Omental fat pad (tissue), 4 donors: ENCODE measurements at places on chromosomes 4 and X. TPM values are rescaled to one million over a fixed set of nuclear protein-coding genes. Genes with fewer than 3 reads are reported as not detected.

Gene ARHGAP6
- 23.2 TPM for total RNA-seq

Gene NFKB1
- 26.4 TPM for total RNA-seq

Gene ENPEP
- 30.3 TPM for total RNA-seq

Gene TIMP1
- total RNA-seq = 1,388 TPM

Gene ZRSR2
- total RNA-seq = 8.2 TPM

Gene RBMXL3
- total RNA-seq = not detected

Gene PRRG3
- 0.06 TPM for total RNA-seq

Gene WFS1
- total RNA-seq = 37.0 TPM

Gene PF4V1
- not detected for total RNA-seq

GRCh38 chrX:19721726-19722370 is 165.6 kb downstream of the SH3KBP1 start:
- DNase-seq = no peak

- no peak for DNase-seq
Measured at GRCh38 chr4:116122124-116122523, 963.3 kb downstream of the TRAM1L1 start.

DNA sequence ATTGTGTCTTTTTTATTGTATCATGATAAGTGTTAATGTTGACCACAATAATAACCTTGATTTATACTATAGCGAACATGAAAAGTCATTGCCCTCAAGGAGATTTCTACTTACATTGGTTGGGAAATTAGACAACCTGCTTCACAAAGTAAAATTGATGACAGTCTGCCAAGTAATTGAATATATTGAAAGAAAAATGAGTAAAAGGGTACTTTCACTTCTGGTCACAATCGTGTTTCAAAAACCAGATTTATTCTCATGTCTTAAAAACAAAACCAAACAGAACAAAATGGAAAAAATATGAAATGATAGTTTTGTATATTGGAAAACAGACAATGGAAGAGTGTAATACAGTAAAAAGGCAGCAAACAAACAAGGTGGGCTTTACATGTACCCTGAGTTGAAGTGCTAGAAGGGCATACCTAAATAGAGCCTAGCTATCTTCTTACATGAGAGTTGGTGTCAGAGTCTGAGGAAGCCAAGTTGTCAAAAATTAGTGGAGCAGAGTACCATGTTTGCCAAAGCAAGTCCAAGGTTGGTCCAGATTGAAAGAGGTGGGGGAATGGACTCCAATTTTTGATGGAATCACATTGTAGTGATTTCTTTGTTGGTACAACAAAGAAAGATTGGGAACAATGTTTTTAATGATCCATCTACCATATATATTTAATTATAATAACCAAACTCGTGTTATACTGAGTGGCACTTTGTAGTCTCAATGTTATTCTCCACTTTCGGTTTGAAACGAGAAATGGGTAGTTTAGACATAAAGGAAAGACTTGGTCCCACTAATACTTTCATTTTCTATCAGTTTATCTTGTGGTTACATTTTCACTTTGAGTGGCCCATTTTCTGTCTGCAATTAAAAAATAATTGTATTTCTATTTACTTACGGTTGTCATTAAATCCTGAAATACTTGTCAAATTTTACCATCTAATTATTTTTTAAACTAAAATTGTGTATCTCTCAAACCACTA is 775.6 kb downstream of the STIM2 start:
- no peak for DNase-seq

GRCh38 chrX:147550217-147550616 is 361.5 kb upstream of the FMR1 start:
- no peak for DNase-seq

GRCh38 chr4:74365761-74366160 is 816 bp downstream of the EREG start:
- no peak for DNase-seq

GRCh38 chrX:8179656-8180055 is 8.6 kb upstream of the VCX2 start:
- DNase-seq = no peak

- no peak for DNase-seq
Measured at GRCh38 chr4:17367201-17367600, 144.7 kb downstream of the QDPR start.

GRCh38 chr4:41360921-41361793 is 104.4 kb downstream of the UCHL1 start:
- no peak for DNase-seq

GRCh38 chrX:10526451-10526850 is 93.9 kb downstream of the MID1 start:
- no peak for DNase-seq

DNA sequence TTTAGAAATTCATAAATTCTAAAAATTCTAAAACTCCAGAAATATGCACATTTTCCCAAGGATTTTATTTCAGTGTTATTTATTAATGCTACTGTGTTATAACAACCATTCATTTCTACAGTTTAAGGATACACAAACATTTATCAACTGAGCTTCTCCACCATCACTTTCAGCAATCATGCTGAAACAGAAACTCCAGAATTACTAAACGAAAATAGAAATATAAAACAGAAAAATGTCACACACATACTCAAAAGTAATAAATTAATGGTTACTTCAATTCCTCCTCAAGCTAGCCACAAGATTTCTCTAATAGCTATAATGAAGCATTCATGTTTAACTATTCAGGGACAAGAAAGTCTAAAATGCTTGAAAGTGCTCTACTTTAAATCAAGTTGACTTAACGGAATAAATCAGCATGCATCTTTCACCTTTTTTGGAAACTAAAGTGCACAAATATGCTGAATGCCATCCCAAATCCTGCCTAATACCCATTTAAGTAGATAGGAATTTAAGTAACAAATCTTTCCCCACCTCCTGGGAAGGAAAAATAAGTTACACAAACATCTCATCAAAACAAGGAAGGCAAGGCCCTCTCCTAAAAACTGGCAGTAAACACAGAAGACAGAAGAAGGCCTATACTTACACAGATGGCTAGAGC is 563 bp downstream of the FAM13A start:
- DNase-seq = no peak

DNA sequence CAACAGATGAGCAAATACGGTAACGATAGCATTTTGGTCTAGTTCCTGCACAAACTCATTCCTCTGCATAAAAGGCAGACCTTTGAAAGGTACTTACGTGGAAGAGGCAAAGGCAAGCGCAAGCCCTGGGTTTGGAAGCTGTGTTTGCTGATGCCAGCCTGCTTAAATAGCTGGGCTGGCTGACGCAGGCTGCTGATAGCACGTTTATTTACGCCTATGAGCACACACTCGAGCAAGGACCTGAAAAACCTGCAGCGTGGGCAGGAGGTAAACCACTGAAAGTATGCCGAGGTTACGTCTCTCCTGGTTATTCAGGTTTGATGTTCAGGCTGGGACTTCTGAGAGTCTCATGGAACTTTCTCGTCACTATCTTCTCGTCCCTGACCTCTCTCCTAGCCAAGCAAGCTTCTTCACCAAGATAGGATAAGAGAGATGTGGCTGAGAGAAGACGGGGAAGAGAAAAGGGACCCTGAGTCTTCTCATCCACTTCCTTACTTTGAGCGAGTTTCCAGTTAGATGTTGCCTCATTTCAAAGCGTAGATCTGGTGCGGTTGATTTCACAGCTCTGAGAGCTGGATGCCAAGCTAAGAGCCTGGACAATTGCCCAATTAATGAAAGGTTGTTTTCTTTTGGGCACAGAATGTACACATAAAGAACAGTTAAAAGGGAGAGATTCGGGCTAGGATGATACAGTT is at the start of gene HOPX:
Gene HOPX (minus strand): TSS at position 139 of the 695 bp plus-strand sequence. CDS start 23,480 bp downstream, outside the sequence.
- no peak for DNase-seq

GRCh38 chr4:65658117-65658516 is 12.2 kb downstream of the EPHA5 start:
- DNase-seq = no peak

- DNase-seq = no peak
Measured at GRCh38 chr4:113272523-113272922, 223.1 kb downstream of the ANK2 start.

- DNase-seq = no peak
Measured at GRCh38 chr4:76569706-76570105, 134.7 kb downstream of the SHROOM3 start.

GRCh38 chrX:74420196-74421035 is 877 bp upstream of the SLC16A2 start:
- no peak for DNase-seq

GRCh38 chr4:74044677-74045076 is 6.2 kb upstream of the CXCL3 start:
- no peak for DNase-seq

- no peak for DNase-seq
Measured at GRCh38 chr4:164252286-164252685, 501.6 kb upstream of the SMIM31 start.

GRCh38 chr4:112156553-112156952 is 11.3 kb downstream of the FAM241A start:
- no peak for DNase-seq

- DNase-seq = no peak
Measured at GRCh38 chr4:20532116-20532790, 168.0 kb upstream of the PACRGL start.

DNA sequence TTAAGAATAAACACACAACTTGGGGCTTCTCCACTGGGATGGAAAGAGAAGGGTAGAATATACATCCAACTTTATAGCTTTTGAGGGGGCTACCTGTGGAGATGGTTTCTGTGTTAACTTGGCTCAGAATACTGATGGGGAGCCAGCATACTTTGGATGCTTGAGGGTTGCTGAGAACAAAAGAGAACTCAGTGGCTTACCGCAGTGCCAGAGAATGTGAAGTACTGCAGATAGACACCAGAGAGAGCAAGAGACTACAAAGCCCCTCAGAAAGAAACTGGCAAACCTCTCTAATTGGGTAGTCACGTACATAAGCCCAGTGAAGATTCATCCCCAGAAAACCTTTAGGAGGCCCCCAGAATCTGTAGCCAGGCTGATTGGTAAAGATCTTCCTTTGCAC is 214.4 kb downstream of the DCHS2 start:
- no peak for DNase-seq

DNA sequence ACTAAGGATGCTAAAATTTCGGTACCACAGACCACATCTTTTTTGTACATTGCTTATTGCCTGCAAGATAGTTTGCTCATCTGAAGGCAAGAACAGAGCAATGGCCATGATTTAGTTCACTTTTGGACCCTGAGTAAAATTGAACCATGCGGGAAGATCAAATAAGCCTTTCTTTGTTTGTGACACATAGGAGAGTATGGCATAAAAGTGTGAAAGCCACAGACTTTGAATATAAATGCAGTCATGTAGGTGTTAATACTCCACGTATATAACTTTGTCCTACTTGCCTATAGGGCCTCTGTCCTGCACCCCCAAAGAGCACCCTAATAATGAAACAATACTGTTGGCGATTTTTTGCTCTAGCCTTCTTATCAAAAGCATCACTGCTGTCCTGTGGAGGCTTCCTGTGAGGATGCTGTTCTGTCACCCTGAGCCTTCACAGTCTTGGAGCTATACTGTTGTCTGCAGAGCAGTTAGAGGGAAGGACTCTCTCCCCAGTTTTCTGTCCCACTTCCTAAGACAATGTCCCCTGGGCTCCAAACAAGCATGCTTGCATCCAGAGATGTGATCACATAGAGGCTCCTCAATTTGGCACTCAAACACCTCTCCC is 10.2 kb upstream of the CXCL13 start:
- DNase-seq = no peak

DNA sequence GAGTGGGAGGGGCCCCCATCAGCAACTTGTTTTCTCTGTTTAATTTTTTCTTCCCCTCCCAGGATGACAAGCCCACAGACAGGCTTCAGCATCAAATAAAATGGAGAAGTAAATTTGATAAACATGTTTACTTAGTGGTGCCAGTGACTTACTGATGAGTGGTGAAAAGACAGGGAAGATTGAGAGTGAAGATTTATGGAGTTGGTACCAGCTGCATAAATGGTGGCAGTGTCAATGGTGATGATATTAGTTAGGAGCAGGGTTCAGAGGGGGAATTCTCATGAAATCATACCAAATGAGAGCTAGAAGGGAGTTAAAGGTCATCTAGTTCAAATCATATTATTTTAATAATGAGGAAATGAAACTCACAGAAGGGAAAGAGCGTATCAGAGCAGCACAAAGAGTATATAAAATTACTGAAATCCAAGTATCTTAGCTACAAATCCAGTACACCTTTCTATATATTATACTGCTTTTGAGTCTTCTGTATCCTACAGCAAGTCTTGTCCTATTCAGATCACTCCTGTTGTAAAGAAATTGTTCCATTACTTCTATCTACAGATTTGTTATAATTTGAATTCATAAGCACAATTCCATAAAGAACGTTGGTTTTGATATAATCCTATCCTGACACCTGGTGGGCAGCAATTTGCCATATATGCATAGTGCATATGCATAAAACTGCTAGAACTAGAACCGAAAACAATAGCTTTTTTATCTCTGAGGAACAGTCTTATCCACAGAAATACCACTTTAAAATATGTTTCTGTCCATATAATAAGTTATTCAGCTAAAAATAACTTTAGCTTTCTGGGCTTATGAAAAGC is 5.0 kb downstream of the P2RY10 start:
- DNase-seq = no peak

- no peak for DNase-seq
Measured at GRCh38 chrX:47146121-47146935, 1.3 kb downstream of the RBM10 start.

DNA sequence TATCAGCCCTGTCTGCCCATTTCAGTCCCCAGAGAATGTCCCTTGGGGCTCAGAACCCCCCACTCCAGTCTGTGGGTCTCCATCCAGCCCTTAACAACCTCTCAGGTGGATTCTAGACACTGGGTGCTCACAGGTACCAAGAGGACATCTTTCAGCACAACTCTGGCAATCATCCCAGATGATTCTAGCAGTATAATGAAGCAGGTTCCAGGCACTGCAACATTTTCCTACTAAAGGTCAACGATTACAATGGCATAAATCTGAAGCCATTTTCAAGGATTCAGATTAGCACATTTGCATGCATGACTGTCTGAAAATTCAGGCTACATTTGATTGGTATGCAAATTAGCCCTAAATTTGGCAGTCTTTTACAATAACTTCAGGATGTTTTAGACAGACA is 10.0 kb downstream of the SLC2A9 start:
- no peak for DNase-seq

- DNase-seq = no peak
Measured at GRCh38 chr4:129176864-129177263, 80.9 kb downstream of the C4orf33 start.

DNA sequence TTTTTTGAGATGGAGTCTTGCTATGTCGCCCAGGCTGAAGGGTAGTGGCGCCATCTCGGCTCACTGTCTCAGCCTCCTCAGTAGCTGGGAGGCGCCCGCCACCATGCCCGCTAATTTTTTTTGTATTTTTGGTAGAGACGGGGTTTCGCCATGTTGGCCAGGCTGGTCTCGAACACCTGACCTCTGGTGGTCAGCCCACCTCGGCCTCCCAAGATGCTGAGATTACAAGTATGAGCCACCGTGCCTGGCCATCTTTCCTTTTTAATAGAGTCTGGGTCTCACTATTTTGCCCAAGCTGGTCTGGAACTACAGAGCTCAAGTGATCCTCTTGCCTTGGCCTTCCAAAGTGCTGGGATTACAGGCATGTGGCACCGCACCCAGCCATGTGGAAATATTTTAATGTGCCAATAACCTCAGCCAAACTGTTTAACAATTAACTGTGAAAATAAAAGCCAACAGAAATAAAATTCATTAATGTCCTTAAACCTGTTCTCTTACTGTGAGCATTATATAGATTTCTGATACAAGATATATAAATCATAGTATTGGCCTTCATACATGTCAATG is 16.3 kb downstream of the PDS5A start:
- no peak for DNase-seq

GRCh38 chr4:128907981-128908380 is 98.5 kb downstream of the JADE1 start:
- no peak for DNase-seq

GRCh38 chr4:168138143-168138542 is 45.8 kb downstream of the ANXA10 start:
- no peak for DNase-seq
